ENCODE measurements at places on chromosomes 5 and 9.

- peak; percentile 52 for ATAC-seq
Observed at GRCh38 chr5:14818931-14819790, 52.4 kb downstream of the ANKH start.

DNA sequence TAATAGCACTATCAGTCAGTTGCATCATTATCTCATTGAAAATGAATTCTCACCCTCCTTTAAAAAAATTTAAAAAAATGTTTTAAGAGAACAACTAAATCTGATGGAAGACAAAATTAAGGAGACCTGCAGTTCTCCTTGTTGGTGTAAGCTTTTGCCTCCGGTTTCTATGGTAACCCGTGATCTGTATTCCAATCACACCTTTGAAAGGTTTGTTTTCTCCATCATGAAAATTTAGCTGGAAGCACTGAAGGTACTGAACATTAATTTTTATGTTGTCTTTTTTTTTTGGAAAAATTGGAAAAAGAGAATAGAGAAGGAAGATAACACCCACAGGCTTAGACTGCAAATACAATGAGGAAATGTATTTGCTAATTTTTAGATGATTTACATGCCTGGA is 2.5 kb upstream of the BASP1 start:
- no peak for ATAC-seq

GRCh38 chr9:36148311-36149051 is 11.9 kb downstream of the GLIPR2 start:
- peak; percentile 22 for ATAC-seq

DNA sequence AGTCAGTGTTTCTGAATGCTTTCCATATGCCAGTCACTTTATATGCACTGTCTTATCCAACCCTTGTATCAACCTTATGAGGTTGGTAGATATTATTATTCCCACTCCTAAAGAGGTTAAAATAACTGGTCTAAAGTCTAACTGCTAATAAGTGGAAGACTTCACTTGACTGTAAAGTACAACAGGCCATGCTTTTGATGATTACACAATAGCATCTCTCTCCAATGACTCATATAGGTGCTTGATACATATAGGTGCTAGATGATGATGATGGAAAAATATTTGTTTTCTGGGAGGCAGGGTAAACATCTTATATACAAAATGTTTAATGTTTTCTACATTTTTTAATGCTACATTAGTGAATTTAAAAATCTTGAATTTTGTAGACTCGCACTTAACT is 75.9 kb upstream of the NR3C1 start:
- ATAC-seq = no peak

GRCh38 chr9:132583584-132584304 is 1.3 kb downstream of the BARHL1 start:
- no peak for ATAC-seq

- ATAC-seq = no peak
Observed at GRCh38 chr9:13089666-13090065, 189.8 kb downstream of the MPDZ start.

- no peak for ATAC-seq
Observed at GRCh38 chr9:82883436-82883835, 179.5 kb downstream of the RASEF start.

DNA sequence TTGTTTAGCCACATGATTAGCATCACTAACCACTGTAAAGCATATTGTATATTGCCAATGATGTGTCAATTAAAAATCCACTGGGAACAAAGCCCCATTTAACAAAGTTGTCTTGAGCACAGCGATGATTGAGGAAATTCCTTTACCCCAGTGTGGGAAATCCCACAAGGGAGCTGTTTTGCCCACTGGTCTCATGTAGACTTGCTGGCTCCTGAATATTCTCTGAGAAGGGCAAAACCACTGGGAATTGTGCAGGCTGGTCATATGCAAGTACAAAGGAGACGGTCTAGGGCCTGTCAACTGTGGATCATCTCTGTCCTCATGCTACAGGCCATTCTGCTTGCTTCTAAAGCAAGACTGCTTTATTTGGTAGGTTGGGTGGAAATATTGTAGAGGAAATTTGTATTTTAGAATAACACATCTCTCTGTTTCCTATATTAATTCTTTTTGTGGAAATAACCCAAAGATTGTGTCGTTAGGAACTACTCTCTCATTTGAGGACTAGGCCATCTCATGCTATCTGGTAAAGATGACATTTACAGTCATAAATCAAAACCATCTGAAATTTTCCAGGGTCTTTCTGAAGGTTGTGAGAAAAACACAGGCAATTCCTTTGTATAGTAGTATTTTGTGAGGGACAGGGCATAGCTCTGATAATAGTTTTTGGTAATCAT is 60.2 kb downstream of the PARP8 start:
- ATAC-seq = peak; percentile 25

- ATAC-seq = no peak
Observed at GRCh38 chr9:91809581-91810285, 140.3 kb downstream of the ROR2 start.

DNA sequence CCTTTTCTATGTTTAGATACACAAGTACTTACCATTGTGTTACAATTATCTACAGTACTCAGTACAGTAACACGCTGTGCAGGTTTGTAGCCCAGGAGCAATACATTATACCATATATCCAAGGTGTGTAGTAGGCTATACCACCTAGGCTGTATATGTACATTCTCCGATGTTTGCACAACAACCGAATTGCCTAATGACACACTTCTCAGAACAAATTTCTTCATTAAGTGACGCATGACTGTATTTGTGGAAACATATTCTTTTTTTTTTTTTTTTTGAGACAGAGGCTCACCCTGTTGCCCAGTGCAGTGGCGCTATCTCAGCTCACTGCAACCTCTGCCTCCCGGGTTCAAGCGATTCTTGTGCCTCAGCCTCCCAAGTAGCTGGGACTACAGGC is 4.0 kb upstream of the RAD23B start:
- no peak for ATAC-seq

DNA sequence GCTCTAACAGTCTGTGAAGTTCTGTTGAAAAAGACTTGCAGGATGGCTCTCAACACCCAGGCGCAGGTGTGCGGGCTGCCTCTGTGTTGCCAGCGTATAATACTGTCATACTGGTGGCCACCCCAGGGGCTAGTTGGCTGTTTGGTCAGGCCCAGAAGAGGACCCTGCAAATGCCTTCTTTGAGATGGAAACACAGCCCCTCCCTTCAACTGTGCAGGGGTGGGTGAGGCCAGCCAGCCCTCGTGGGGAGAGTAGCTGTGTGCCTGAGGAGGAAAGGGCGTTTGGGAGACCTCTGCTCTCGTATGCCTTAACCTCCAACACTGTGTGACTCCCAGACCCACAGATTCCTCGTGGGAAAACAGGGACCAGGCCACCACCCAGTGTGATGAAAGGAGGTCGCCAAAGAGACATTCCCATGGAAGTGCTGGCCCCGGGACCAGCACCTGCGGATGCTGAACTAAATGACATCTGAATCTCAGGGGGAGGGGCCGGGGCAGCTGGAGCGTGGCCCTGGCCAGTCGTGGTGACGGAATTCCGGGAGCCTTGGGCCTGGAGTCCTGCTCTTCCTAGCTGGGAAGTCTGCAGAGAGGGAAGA is 11.3 kb upstream of the SCGB3A1 start:
- no peak for ATAC-seq

DNA sequence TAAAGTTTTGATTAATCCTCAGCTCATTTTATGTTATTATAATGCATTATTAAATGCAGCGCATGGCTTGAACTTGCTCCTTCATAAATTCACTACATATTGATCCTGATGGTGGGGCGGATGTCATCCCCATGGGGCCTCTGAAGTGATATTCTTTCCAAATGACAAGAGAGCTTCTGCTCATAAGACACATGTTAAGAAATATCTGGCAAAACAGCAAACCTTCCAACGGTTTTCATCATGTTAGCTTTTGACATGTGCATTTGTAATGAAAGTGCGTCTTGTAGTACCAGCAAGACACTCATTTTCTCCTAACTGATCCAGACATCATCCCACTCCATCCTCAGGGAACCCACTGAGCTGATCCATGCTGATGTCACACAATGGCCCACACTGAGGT is 45.7 kb downstream of the SEMA5A start:
- no peak for ATAC-seq

- no peak for ATAC-seq
Observed at GRCh38 chr9:16627521-16627920, 242.9 kb downstream of the BNC2 start.

DNA sequence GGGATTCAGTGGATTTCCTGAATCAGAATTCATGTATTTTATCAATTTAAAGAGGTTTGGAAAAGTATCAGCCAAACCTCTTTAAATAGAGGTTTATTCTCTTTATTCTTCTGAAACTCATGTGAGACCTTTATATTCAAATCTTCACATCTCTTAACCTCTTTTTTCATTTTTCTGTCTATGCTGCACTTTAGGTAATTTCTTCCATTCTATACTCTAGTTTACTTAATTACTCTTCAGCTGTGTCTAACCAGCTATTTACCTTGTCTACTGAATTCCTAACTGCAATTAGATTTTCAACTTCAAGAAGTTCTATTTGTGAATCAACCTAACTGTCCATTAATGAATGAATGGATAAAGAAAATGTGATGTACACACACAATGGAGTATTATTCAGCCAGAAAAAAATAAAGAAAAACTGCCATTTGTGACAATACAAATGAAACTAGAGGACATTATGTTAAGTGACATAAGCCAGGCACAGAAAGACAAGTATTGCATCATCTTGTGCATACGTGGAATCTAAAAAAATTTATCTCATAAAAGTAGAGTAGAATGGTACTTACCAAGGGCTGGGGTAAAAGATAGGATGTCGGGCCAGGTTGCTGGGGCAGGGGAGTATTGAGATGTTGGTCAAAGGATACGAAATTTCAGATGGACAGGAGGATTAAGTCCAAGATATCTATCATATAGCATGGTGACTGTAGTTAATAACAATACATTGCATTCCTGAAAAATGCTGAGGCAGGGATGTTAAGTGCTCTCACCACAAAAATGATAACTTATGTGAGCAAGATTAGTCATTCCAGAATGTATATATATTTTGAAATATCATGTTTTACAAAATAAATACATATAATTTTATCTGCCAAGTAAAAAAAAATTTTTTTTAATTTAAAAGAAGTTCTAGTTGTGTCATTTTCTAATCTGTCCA is 129.5 kb upstream of the LRRTM2 start:
- ATAC-seq = no peak

DNA sequence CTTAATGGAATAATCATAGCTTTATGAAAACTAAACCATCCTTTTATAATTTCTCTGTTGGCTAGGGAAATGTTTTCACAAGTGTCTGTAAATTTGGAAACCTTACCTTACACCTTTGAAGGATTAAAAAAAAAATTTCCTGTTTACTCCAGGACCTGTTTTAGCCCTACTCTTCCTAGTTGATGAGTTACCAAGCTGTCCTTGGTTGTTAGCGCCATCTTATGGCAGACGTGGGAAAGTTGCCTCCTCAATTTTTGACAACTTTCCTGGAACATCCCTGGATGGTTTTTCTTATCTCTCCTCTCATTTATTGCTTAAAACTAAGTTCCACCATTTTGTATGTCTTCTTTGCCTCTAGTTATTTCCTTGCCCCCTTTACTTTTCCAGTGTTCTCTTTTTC is 25.7 kb downstream of the ZSWIM6 start:
- ATAC-seq = no peak

DNA sequence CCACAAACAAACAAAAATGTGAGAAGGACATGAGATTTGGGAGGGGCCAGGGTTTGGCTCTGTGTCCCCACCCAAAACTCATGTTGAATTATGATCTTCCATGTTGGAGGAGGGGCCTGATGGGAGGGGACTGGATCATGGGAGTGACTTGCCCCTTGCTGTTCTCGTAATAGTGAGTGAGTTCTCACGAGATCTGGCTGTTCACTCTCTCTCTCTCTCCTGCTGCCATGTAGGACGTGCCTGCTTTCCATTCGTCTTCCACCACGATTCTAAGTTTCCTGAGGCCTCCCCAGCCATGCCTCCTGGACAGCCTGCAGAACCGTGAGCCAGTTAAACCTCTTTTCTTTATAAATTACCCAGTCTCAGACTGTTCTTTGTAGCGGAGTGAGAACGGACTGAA is 118.7 kb downstream of the RXRA start:
- no peak for ATAC-seq

GRCh38 chr5:122182491-122182921 is 53.2 kb downstream of the ZNF474 start:
- no peak for ATAC-seq

- no peak for ATAC-seq
Observed at GRCh38 chr5:5313101-5313635, 109.3 kb upstream of the ICE1 start.

DNA sequence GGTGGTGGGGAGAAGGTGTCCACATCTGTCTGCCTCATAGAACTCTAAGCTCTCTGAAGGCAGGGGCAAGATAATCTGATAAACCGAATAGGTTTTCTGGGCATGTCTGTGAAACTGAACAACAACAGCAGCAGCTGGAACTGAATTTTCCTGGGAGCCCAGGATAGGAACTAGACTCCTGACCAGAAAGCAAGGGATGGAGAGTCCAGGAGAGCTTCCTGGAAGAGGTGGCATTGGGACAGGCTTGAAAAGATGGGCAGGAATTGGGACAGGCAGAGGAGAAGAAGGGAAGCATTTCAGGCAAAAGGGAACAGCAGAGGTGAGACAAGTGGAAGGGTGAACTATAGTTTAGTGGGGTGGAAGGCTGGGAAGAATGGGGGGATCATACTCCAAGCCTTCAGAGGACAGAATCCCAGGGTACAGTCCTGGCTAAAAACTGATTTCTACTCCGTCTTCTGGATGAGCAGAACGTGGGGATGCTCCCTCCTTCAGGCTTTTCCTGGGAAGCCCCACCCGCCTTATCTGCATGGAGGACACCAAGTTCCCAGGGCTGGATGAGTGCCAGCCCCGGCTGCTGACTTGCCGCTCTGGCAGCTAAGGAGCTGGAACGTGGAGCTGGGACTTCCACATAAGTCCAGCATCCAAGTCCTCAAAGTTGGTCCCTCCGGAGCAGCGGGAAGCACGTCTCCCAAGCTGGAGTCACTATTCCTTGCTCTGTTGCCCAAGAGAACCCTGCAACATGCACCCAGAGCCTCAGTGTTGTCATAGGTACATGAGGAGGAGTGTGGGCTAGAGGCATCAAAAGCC is 13.9 kb upstream of the KIF12 start:
- ATAC-seq = no peak

DNA sequence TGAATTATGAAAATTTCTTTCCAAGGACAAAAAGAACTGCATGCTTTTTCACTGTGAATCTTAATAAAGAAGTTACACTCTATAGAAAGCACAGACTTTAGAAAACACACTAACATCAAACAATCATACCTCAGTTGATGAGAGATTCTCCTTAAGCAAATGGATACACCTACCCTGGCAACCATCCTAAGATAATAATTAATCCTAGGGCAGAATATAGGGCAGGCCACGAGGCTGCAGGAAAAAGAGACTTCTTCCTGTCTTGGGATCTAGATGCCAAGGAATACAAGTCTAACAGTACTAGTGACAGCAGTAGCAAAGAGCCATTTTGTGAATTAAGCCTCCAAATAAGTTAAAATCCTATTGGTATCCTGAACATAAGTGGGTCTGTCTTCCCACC is 395.4 kb downstream of the EFNA5 start:
- no peak for ATAC-seq

- ATAC-seq = no peak
Observed at GRCh38 chr9:136324501-136325300, 2.6 kb upstream of the GPSM1 start.

- no peak for ATAC-seq
Observed at GRCh38 chr5:42842921-42843641, 31.4 kb upstream of the SELENOP start.

- no peak for ATAC-seq
Observed at GRCh38 chr9:135716045-135716444, 14.1 kb downstream of the KCNT1 start.

- ATAC-seq = no peak
Observed at GRCh38 chr5:114407783-114408182, 45.9 kb downstream of the KCNN2 start.

- ATAC-seq = peak; percentile 96
Observed at GRCh38 chr9:19174127-19174912, 47.0 kb upstream of the PLIN2 start.

- ATAC-seq = no peak
Observed at GRCh38 chr5:41067714-41068568, 3.2 kb downstream of the MROH2B start.
